ENCODE measurements at places on chromosomes 12 and 14.

DNA sequence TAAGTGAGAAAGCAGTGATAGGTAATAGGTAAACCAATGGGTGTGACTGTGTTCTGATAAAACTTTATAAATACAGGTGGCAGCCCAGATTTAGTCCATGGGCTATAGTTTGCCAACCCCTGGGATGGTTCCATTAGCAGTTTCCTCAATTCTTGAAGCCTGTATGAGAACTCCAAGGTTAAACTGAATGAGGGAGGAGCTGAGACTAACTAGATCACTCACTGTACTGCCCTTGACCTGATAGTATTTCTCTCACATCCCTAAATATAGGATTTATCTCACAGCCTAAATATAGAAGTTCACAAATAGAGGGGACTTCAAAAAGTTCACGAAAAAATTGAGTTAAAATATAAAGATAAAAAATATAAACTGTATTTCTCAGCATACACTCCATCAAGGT lies 439.6 kb upstream of the CCDC196 start:
- DNase-seq, result no peak

DNA sequence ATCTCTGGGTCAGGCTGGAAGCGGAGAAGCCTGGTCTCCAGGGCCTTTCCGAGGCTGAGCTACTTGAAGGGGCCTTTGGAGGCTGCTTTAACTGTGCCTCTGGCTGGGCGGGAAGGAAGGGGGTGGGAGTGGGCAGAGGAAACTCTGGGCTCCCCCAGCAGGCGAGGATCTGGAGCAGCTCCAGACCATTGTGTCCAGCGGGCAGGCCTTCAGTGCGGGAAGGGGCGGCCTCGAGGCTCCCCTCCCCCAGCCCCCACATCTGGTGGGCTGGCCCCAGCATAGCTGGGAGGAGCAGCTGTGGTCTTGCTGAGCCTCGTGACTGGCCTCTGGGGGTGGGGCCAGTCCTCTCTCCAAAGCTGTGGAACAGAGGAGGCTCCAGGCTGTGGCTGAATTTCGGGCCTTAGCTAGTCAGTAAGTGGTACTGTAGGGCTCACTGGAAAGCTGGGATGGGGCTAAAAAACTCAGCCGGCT lies 3.4 kb downstream of the TAMALIN start:
- no peak for DNase-seq

- DNase-seq, result no peak
Measured at GRCh38 chr12:103799504-103799856, 41.6 kb downstream of the NT5DC3 start.

- no peak for DNase-seq
Measured at GRCh38 chr12:55001198-55001868, 16.8 kb upstream of the TESPA1 start.

- no peak for DNase-seq
Measured at GRCh38 chr12:110243227-110243626, 37.8 kb upstream of the ATP2A2 start.

GRCh38 chr12:117587631-117588287 lies 226.3 kb upstream of the NOS1 start:
- no peak for DNase-seq

GRCh38 chr12:26276709-26277108 lies 81.3 kb downstream of the SSPN start:
- DNase-seq, result no peak

DNA sequence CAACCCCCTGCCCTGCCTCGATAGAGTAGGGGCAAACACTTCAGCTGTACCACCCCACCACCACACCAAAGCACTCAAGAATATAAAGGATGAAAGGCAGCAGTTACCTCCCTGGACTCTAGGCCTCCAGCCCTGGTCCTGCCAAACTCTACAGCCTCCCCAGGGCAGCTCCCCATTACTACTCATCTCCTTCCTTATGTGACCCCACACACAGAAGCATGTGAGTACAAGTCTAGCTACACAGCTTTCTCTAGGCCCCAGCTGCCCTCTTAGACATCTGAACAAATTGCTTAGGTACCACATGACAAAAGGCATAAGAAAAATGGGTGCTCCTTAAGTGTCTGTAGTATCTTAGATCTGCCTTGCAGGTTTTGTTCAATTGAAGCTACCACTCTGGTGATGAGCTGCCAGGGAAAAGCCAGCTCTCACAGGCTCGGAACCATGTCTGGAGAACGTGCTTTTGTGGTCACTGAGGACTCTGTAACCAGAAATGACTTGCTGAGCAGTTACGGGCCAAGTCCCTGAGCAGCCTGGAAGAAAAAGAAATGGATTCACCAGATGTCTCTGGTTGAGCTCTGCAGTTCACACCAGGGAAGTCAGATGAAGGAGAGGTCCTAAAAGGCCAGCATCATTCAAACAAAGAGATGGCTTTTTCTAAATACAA lies 32.8 kb downstream of the FMNL3 start:
- DNase-seq, result no peak

DNA sequence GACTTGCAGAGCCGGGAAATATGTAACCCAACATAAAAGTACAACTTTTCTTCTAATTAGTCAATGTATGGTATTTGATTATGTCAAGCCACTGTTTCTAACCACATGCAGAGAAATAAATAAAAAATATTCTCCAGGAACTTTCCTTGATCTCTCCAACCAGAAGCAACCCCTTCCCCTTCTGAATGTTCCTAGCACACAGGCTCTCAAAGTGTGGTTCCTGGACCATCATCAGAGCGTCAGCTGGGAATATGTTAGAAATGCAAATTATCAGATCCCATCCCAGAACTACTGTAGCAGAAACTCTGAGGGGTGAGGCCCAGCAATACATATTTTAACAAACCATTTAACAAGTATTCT lies 21.0 kb upstream of the ITPR2 start:
- DNase-seq, result no peak

DNA sequence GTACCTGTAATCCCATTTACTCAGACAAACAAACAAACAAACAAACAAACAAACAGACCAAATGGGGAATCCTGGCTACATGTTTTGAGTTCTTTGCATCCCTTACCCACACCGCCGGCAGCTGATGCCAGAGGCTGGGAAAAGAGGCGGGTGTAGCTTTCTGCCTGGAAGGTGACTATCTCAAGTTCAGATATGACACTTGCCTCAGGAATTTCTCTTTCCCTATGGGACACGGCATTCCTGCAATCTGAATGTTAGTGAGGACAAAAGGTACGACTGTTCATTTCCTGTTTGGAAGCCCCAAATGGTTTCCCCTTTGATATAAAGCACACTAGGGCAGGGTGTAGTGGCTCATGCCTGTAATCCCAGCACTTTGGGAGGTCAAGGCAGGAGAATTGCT lies 2.9 kb downstream of the MYL2 start:
- DNase-seq, result no peak

DNA sequence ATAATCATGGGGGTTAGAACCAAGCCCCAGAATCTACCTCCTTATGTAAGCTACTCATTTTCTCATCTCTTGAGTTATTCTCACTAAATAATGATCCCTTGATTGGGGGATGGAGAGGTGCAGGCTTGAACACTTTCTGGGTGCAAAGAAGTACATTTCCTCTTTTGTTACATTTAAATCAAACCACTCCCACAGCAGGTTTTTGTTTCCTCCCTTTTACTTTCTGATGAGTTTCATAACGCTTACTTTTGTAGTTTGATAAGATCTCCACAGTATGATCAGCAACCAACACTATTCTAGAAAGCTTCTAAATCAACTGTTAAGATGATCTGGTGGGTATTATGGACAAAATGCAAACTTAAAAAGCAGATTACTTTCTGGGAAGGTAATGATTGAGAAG lies 20.5 kb downstream of the VCPKMT start:
- DNase-seq, result no peak

Data from T-cell (primary cell).